ENCODE measurements at places on chromosomes 1 and 21. TPM values are rescaled to one million over a fixed set of nuclear protein-coding genes. Genes with fewer than 3 reads are reported as not detected.

GRCh38 chr1:203839081-203839480, 22.3 kb upstream of the SNRPE start:
- no peak for DNase-seq

GRCh38 chr1:166869318-166870099, 6.6 kb downstream of the TADA1 start:
- no peak for DNase-seq

DNA sequence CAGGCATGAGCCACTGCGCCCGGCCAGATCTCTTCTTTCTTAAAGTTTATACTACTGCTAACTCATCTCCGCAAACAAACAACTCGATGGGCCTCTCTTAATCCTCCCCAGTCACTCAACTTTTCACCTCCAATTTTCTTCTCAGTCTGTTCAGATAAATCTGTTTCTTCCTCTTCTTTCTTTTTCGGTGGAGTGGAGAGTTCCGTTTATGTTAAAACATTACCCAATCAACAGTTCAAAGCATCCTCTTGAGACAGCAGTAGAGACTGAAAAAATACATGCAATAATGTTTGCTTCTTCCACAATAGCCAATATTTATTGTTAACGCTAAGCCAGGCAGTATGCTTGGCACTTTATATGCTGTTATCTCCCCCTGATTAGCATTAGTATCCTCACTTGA, 1.4 kb upstream of the ANKRD13C start:
- no peak for DNase-seq

- DNase-seq, result no peak
These were observed 30.8 kb upstream of the TSNAX start for GRCh38 chr1:231497629-231498152.

The NR1I3 gene
- not detected for total RNA-seq

The ANKRD45 gene
- total RNA-seq, result not detected

The RCSD1 gene
- 45.9 TPM for total RNA-seq

The SMPDL3B gene
- not detected for total RNA-seq
